ENCODE measurements at places on chromosomes 7 and 10. TPM values are rescaled to one million over a fixed set of nuclear protein-coding genes. Genes with fewer than 3 reads are reported as not detected.

NKX1-2 gene
- total RNA-seq, result not detected

- DNase-seq, result no peak
Measured at GRCh38 chr7:100071018-100071723, 10.4 kb downstream of the ZNF3 start.

DNA sequence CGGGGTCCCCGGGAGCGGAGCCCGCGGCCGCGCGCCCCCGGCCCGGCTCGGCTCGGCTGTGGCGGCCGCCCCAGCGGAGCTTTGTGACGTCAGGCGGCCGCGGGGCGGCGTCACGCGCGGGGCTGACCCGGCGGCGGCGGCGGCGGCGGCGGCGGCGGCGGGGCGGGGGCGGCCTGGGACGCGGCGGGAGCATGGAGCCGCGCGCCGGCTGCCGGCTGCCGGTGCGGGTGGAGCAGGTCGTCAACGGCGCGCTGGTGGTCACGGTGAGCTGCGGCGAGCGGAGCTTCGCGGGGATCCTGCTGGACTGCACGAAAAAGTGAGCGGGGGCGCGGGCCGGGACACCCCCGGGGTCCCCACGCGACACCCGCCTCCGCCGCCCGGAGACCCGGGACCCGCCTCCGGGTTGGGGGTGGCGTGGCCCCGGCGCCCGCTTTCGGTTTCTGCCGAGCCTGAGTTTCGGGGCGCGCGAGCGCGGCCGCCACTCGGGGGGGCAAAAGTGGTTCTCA is at the start of gene PWWP2B:
Gene PWWP2B (plus strand): TSS at position 165 of the 506 bp plus-strand sequence. CDS start 27 bp downstream, at position 192.
- DNase-seq, result no peak

GRCh38 chr7:96998744-96999143 is 6.6 kb upstream of the DLX6 start:
- no peak for DNase-seq

- DNase-seq, result peak; percentile 9
Measured at GRCh38 chr10:35896001-35896400, 253.9 kb upstream of the FZD8 start.

Data from kidney epithelial cell (primary cell).